ENCODE measurements at places on chromosomes 4 and X. TPM values are rescaled to one million over a fixed set of nuclear protein-coding genes. Genes with fewer than 3 reads are reported as not detected.

- no peak overlapping the region for H3K4me3 ChIP-seq
- H3K27ac ChIP-seq: no peak overlapping the region
- no peak for DNase-seq
- H3K27me3 ChIP-seq: no peaks in the 10 kb centered on the region
- H3K36me3 ChIP-seq: peaks cover 6% of the 10 kb centered on the region
Measured at GRCh38 chr4:126144543-126145237, 829.9 kb downstream of the FAT4 start.

- DNase-seq: no peak
- no peak overlapping the region for H3K27ac ChIP-seq
- no peak overlapping the region for H3K4me3 ChIP-seq
- no peaks in the 10 kb centered on the region for H3K36me3 ChIP-seq
- H3K27me3 ChIP-seq: no peaks in the 10 kb centered on the region
- no peaks in the 10 kb centered on the region for H3K4me1 ChIP-seq
Measured at GRCh38 chrX:146186540-146186939, 368.9 kb downstream of the SLITRK2 start.

- H3K36me3 ChIP-seq: no peaks in the 10 kb centered on the region
- DNase-seq: no peak
- no peak overlapping the region for H3K4me3 ChIP-seq
- H3K4me1 ChIP-seq: peaks cover 58% of the 10 kb centered on the region
Measured at GRCh38 chr4:13888112-13888511, 260.6 kb upstream of the BOD1L1 start.

DNA sequence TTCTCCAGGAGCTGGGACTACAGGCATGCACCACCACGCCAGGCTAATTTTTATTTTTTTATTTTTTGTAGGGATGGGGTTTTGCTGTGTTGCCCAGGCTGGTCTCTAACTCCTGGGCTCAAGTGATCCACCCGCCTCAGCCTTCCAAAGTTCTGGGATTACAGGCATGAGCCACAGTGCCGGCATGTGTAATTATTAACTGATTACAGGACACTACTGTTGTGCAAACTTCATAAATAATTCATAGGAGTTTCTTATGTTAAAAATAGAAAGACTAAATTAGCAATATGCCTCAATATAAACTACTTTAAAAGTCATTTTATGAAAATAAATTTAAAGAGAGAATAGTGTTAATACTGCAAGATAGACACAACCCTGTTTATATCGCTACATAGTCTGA is 221.9 kb downstream of the SNCA start:
- H3K27ac ChIP-seq: no peak overlapping the region
- no peaks in the 10 kb centered on the region for H3K36me3 ChIP-seq
- DNase-seq: no peak

DNA sequence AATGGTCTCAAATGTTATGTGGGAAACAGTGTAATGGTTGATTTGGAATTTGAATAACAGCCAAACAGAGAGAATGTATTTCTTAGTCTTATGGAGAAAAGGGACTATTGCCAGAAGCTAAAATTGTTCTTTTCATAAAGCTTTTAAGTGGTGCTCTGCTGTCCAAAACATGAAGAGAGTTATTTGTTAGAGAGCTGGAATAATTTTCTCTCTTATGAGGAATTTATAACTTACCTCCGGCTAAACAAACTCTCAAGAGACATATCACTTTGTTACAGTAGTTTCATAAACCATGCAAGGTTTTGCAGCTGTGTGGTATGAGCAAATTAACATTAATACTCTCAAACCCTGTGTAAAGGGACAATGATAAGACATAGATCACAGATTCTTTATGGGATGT is 28.6 kb downstream of the SULT1B1 start:
- H3K27me3 ChIP-seq: no peaks in the 10 kb centered on the region
- no peak for DNase-seq
- no peak overlapping the region for H3K4me3 ChIP-seq
- H3K4me1 ChIP-seq: peaks cover 39% of the 10 kb centered on the region
- H3K27ac ChIP-seq: no peak overlapping the region

- no peak for DNase-seq
- no peaks in the 10 kb centered on the region for H3K36me3 ChIP-seq
- H3K27me3 ChIP-seq: no peaks in the 10 kb centered on the region
- H3K4me1 ChIP-seq: no peaks in the 10 kb centered on the region
- no peak overlapping the region for H3K27ac ChIP-seq
Measured at GRCh38 chrX:28552882-28553829, 34.1 kb upstream of the IL1RAPL1 start.

DNA sequence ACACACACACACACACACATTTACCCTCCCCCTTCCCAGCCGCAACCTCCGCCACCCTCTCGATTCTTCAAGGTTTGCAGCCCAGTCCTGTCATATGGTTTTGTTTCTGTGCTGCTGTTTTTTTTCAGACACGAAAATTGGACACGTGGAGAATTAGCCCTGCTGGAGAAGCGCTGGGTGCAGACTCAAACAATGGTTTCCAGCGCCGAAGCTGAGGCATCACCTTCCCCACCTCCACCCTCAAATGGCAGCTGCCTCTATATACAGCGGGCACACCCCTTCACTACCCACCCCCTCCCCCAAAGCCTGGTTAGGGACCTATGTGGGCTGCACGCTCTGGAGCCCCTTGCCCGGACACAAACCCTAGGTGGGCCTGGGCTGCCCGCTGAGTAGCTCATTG is 87.9 kb downstream of the BCOR start:
- H3K27ac ChIP-seq: no peak overlapping the region
- DNase-seq: no peak
- H3K36me3 ChIP-seq: no peaks in the 10 kb centered on the region

DNA sequence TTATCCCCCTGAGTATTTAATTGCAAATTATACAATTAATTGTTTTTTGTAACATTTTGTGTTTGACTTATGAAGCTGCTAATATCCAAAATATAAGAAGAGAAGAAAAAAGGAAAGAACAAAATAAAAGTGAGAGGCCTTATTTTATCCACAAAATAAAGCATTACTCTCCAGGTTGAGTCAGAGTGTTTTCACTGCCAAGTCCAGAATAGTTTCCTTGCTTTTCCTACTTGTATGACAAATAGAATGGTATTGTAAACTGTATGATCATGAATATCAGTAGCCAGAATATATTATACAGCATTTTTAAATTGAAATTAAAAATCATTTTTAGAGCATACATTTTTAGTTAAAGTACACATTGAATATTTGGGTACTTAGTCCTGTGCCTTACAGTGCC is 237.8 kb downstream of the NDST4 start:
- no peaks in the 10 kb centered on the region for H3K36me3 ChIP-seq
- peaks cover 11% of the 10 kb centered on the region for H3K4me1 ChIP-seq

DNA sequence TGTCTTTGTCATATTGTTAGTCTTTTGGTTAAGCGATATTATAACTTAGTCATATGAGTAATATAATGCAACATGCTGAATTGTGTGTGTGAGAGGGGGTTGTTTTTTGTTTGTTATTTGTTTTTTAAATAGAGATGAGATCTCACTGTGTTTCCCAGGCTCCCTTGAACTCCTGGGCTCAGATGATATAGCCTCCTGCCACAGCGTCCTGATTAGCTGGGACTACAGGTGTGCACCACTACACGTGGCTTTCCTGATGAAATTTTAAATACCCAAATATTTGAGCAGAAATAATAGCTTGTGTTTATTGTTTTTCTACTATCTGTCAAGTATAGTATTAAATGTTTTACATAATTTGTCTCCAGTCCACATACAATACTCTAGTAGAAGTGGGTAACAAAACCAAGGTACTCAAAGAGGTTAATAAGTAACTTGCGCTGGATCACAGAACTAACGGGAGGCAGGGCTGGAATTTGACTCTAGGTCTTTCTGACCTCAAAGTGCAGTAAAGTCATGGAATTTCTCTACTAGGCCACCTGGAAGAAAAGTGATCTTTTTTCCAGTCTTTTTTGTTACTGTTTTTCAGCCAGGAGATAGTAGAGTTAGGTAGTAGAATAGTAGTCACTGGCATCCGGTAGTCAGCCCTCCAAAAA is 47.8 kb downstream of the CLCN3 start:
- no peak overlapping the region for H3K27ac ChIP-seq
- H3K4me1 ChIP-seq: peaks cover 21% of the 10 kb centered on the region
- H3K27me3 ChIP-seq: no peaks in the 10 kb centered on the region
- peaks cover 3% of the 10 kb centered on the region for H3K36me3 ChIP-seq
- H3K4me3 ChIP-seq: no peak overlapping the region

DNA sequence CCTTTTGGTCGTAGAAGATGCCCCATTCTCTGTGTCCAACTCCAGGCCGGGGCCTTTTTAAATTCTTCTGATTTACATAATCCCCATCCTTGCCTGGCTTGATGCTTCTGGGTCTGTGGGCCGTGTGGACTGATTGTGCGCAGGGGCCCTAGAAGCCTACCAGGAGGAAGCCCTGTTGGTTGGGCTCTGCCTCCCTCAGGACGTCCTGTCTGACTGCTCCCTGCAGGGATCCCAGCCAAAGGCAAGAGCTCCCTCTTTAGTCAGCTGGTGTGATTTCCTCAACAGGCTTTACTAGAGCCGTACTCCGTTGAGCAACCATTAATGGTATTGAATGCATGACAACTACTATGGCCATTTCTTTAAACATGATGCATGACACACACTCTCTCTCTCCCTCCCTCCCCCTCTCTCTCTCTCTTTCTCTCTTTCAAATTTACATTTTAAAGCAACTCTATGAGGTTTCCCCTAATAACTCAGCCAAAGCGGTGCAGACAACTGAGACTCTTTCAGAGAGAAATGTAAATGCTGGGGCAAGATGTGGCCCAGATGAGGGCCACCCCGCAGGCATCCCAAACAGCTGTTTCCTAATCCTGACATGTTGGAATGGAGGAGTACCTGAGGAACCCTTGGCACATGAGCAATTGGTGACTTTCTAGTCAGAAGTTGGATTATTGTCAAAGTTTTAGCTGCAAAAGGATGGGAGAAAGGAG is 117.3 kb downstream of the DRD5 start:
- no peak overlapping the region for H3K4me3 ChIP-seq
- H3K27ac ChIP-seq: no peak overlapping the region
- no peaks in the 10 kb centered on the region for H3K4me1 ChIP-seq
- H3K36me3 ChIP-seq: no peaks in the 10 kb centered on the region

GRCh38 chr4:148435654-148436406 is 6.4 kb downstream of the NR3C2 start:
- H3K4me1 ChIP-seq: no peaks in the 10 kb centered on the region
- H3K4me3 ChIP-seq: no peak overlapping the region
- no peak overlapping the region for H3K27ac ChIP-seq
- H3K36me3 ChIP-seq: no peaks in the 10 kb centered on the region

DNA sequence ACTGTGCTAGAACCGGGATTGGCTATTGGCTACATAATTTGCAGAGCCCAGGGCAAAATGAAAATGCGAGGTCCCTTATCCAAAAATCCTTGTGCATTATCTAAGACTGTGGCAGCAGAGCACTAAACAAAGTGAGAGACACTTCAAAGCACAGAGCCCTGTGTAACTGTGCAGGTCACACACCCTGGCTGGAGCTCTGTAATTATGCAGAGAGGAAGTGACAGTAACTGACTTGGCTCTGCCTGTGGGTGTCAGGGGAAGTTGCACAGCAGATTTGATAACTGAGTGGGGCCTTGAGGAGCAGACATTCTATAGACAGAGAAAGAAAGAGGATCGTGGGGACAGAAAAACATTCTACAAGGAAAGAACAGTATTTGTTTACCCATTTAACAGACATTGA is 173.5 kb upstream of the FMR1 start:
- DNase-seq: no peak
- no peaks in the 10 kb centered on the region for H3K4me1 ChIP-seq

DNA sequence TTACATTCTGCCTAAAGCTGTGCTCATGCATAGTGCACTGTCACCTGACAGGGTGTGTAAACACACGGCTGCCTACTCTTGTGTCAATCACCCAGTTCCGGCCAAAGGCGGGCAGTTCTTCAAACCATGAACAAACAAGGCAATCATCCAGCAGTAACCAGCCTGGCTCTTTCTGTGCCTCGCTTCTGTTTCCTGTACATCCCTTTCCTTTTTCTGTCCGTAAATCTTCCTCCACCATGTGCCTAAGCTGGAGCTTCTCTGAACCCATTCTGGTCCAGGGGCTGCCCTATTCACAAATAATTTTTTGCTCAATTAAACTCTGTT is 60.8 kb upstream of the CBR4 start:
- H3K27me3 ChIP-seq: no peaks in the 10 kb centered on the region
- no peaks in the 10 kb centered on the region for H3K36me3 ChIP-seq
- peaks cover 19% of the 10 kb centered on the region for H3K4me1 ChIP-seq
- no peak overlapping the region for H3K4me3 ChIP-seq

GRCh38 chrX:30967516-30967915 is 78.5 kb upstream of the TAB3 start:
- peaks cover 5% of the 10 kb centered on the region for H3K4me1 ChIP-seq
- no peak overlapping the region for H3K4me3 ChIP-seq
- no peaks in the 10 kb centered on the region for H3K27me3 ChIP-seq
- no peak for DNase-seq

GRCh38 chr4:81351654-81352445 is 119.9 kb downstream of the RASGEF1B start:
- peaks cover 31% of the 10 kb centered on the region for H3K27me3 ChIP-seq
- no peaks in the 10 kb centered on the region for H3K4me1 ChIP-seq
- H3K36me3 ChIP-seq: no peaks in the 10 kb centered on the region
- no peak overlapping the region for H3K27ac ChIP-seq

- H3K4me1 ChIP-seq: peaks cover 48% of the 10 kb centered on the region
- H3K4me3 ChIP-seq: peak overlapping the region; percentile 84
Measured at GRCh38 chr4:150578745-150579501, 3.0 kb upstream of the MAB21L2 start.

- peaks cover 4% of the 10 kb centered on the region for H3K36me3 ChIP-seq
- no peak overlapping the region for H3K4me3 ChIP-seq
- peaks cover 29% of the 10 kb centered on the region for H3K4me1 ChIP-seq
Measured at GRCh38 chrX:48490661-48491060, 14.7 kb downstream of the FTSJ1 start.

DNA sequence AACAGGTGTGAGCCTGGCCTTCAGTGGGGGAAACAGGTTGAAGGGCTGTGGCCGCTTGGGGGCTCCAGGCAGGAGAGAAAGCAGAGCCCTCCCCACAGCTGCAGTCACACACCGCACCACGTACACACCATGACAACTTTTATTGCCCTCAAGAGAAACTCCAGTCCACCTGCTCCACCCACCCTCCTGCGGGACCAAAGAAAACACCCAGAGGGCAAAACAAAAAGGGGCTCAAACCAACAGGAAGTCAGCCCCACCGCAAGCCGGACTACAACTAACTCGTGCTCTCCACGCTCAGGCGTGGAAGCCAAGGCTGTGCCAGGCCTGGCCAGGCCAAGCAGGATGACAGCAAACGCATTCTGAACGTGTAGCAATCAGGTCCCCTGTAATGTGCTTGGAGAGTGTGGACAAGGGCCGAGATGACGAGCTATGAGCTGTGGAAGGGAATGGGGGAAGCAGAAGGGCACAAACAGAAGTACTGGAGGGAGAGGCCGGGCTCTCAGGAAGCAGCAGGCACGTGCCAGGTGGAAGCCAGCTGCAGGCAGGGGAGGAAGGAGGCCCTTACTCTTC is 12.7 kb downstream of the SLC6A8 start:
- no peak overlapping the region for H3K4me3 ChIP-seq
- H3K27me3 ChIP-seq: no peaks in the 10 kb centered on the region
- peaks cover 4% of the 10 kb centered on the region for H3K4me1 ChIP-seq
- no peak for DNase-seq
- H3K36me3 ChIP-seq: peaks cover 6% of the 10 kb centered on the region

GRCh38 chr4:172897046-172897445 is 271.6 kb upstream of the GALNT7 start:
- no peak overlapping the region for H3K27ac ChIP-seq
- peaks cover 3% of the 10 kb centered on the region for H3K36me3 ChIP-seq
- H3K4me1 ChIP-seq: no peaks in the 10 kb centered on the region
- no peak for DNase-seq

GRCh38 chrX:148929686-148930085 is 429.3 kb downstream of the AFF2 start:
- H3K4me3 ChIP-seq: no peak overlapping the region
- DNase-seq: no peak
- H3K4me1 ChIP-seq: no peaks in the 10 kb centered on the region
- no peaks in the 10 kb centered on the region for H3K27me3 ChIP-seq
- no peak overlapping the region for H3K27ac ChIP-seq

TRPC5OS gene
- not detected for total RNA-seq

TLR6 gene
- total RNA-seq: 2.9 TPM

ANKRD50 gene
- 47.2 TPM for total RNA-seq

All from chondrocyte (in vitro differentiated cells).